Omental fat pad (tissue), 4 donors: ENCODE measurements at places on chromosomes 3 and 15. TPM values are rescaled to one million over a fixed set of nuclear protein-coding genes. Genes with fewer than 3 reads are reported as not detected.
A peak's percentile ranks its signal among the peaks of the same experiment; 100 is the strongest.

DNA sequence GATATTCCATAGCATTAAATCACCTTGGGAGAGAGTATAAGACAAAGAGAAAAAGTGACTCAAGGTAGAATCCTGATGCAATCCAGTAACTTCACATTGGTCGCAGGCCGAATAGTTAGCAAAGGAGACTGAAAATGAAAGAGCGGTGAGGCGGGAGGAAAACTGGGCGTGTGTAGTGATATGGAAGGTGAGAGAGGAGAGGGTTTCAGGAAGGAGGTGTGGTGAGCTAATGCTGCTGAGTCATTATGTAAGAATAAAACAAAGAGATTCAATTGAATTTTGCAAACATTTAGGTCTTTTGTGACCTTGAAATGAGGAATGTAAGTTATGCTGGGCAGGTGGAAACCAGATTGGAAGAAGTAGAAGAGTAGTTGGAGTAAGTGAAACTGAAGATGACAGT lies 235.3 kb downstream of the C3orf38 start:
- DNase-seq, result no peak

Gene PLA2G4D
- 0.09 TPM for total RNA-seq

Gene HTR3E
- total RNA-seq, result not detected

Gene GOLGA8T
- total RNA-seq, result not detected

GRCh38 chr3:51382947-51383578 lies 2.0 kb upstream of the MANF start:
- no peak for DNase-seq

GRCh38 chr3:150302246-150302645 lies 105.9 kb upstream of the TSC22D2 start:
- no peak for DNase-seq

- DNase-seq, result no peak
Measured at GRCh38 chr15:52309154-52309548, 13.5 kb upstream of the MYO5C start.

DNA sequence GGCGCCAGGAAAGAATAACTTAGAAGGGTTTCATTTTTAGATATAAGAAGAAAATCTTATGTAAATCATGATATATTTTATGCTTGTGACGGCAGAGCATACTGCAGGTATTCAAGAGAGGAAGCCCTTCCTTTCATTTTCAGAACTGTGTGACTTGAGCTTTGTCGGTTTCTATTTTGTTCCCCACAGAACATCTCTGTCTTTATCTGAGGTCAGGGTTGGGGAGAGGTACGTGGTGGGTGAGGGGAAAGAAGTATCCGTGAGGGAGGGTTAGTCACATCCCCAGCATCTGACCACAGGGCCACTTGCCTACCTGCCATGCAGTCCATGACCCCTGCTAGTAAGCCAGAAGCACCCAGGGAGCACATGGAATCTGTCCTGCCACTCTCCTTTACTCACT lies 126.5 kb downstream of the DGKG start:
- no peak for DNase-seq

- DNase-seq, result no peak
Measured at GRCh38 chr15:95522533-95522932, 808.0 kb upstream of the NR2F2 start.

GRCh38 chr3:78729946-78730345 lies 1037.9 kb downstream of the ROBO1 start:
- no peak for DNase-seq

DNA sequence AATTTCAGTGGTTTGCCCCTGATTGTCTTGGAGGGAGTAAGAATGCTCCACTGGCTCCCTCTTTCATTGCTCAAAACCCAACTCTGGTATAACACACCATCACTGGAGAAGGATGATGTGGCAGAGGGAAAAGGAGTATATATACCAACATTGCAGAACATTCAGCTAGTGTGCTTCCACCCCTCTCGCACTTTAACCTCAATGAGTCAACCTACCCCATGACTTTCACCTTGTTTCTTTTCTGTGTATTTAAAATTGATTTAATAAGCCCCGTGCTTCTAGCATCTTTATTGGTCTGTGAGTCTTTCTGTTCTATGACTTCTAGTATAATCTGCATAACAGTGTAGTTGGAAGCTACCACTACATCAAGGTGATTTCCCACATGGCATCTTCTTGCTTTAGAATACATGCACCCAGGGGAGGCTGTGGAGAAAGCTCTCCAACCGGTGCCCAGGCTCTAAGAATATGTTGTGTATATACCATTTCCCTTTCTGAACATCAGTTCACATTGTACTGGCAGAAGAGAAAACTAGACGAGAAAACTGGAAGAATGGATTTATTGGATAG lies 595.1 kb upstream of the TGFBR2 start:
- no peak for DNase-seq

- no peak for DNase-seq
Measured at GRCh38 chr3:15081960-15082664, 16.8 kb downstream of the RBSN start.

- DNase-seq, result no peak
Measured at GRCh38 chr15:52503788-52504496, 24.7 kb downstream of the MYO5A start.

DNA sequence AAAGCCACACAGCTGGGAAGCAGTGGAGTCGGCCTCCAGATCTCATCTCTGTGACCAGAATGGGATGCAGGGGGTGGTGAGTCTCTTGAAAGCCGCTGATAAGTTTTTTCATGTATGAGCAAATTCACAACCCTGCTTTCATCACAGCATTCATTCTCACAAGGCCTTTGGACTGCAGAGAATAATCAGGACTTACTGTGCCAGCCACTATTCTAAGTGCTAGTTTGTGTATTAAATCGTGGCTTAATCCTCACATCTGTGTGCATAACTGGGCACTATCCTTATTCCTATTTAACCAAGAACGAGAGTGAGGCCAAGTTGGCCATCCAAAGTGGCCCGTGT lies 64.2 kb upstream of the POLG start:
- DNase-seq, result no peak

GRCh38 chr3:39404943-39405686 lies 1.4 kb upstream of the RPSA start:
- no peak for DNase-seq

DNA sequence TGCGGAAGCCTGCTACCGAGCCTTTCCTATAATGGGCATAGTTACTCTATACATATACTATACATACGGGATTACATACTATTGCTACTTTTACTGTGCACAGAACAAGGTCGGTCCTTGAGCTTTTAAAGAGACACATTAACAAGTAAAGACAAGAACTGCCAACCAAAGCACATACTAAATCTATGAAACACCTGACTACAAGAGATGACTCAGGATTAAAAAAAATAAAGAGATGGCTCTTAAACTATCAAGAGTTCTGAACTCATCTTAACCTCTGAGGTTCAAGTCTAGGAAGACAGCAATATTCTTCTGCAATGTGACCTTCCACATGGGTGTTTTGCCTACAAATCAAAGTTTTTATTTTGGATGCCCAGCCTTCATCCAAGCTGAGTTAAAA lies 106.8 kb downstream of the TNIK start:
- no peak for DNase-seq

GRCh38 chr15:78177447-78177873 lies 28.3 kb downstream of the IDH3A start:
- no peak for DNase-seq

GRCh38 chr15:101442272-101442671 lies 47.2 kb downstream of the PCSK6 start:
- no peak for DNase-seq

DNA sequence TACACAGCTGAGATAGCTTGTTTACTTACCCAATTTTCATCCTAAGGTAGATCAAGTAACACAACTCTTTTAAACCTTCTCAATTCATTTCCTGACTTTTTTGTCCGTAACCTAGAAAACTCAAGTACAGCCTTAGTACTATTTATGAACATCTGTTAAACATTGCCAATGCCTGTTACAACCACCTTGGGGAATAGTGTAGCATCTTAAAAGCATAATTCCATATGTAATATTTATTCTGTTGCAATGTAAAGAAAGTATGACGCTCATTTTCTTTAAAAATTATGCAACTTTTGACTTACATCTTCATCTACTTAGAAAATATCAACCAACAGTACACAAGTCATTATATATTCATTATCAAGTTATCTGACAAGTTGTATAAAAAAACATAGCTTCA lies 54.6 kb downstream of the SUCLG2 start:
- no peak for DNase-seq

GRCh38 chr15:51131596-51132290 lies 37.0 kb upstream of the TNFAIP8L3 start:
- DNase-seq, result no peak

Gene LDHAL6B
- not detected for total RNA-seq

DNA sequence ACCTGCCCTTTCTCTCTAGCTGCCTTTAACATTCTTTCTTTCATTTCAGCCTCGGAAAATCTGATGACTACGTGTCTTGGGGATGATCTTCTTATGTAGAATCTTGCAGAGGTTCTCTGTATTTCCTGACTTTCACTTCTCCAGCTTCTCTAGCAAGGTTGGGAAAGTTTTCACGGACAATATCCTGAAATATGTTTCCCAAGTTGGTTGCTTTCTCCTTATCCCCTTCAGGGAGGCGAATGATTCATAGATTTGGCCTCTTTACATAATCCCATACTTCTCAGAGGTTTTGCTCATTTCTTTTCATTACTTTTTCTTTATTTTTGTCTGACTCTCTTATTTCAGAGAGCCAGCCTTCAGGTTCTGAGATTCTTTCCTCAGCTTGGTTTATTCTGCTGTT lies 62.1 kb upstream of the CCDC54 start:
- DNase-seq, result no peak

Gene CNTN6
- total RNA-seq, result not detected

DNA sequence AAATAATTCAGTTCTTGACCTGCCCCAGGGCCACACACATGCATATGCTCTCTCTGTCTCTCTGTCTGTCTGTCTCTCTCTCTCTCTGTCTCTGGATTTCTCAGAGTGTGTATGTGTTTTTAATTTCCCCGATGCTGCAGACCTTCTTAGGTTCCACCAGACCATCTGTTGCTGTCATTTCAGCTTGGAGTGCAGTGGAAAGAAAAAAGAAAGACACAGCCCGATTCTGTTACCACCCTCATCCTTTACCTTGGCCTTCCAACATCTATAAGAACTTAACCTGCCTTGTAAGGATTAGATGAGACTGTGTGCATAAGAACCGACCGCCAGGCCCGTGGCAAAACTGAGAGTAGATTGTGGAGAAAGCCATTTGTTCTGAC lies 9.7 kb upstream of the PGPEP1L start:
- DNase-seq, result no peak

GRCh38 chr15:65060641-65061397 lies 7.0 kb downstream of the RASL12 start:
- no peak for DNase-seq

GRCh38 chr15:67385971-67386370 lies 131.4 kb downstream of the IQCH start:
- DNase-seq, result no peak

Gene MEX3B
- 0.74 TPM for total RNA-seq

DNA sequence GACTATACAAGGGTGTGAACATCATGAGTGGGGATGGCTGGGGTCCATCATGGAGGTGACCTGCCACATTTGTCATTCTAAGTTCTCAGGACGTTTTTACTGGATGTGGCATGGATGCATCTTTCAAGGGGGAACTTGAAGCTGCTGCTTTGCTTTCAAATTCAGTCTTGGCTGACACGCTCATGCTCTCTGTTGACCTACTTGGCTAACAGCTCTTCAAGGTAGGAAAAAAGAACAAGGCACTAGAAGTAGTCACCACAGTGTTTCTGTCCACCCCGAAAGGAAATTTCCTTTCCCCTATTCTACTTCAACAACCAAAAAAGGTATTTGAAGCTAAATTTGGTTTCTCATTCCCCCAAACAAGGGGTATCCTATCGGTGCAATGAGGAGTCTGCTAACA lies 15.0 kb downstream of the STIMATE start:
- DNase-seq, result no peak

Gene ROPN1
- total RNA-seq, result not detected

DNA sequence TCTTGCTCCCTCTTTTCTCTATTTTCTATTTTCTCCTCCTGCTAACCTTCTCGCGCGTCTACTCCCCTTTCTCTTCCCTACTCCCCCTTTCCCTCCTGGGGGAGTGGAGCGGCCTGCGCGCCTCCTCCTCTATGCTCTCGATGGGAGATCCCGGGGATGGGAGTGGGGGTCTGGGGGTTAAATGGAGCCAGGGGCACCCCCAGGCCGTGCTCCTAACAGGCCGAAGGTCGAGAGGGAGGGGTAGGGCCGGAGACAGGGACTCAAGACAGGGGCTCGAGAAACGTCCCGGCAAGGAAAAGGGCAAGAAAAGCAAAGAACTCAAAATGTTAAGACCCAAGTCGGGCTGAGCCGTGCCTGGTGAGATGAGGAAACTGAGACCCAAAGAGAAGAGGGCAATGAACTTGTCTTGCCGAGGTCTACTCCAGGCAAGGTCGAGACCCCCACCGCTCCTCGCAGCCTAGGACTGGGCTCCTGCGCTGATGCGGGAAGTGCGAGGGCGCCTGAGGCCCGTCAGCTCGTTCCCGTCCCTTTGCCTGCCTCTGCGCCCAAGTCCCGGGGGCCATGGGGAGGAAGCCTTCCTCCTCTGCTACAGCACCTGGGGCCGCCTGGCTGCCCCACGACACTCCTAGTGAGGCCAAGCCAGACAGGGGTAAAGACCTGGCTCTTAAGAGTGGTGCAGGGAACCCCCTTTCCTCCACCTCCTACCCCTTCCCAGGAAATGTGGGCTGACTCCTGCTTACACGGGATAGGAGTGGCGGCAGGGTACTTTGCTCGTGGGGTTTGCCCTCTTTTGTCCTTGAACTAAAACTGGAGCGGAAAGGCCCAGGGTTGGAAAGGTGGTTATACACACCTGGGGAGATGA lies 770 bp upstream of the MEGF11 start:
- DNase-seq, result no peak

GRCh38 chr3:178551916-178552321 lies 15.7 kb downstream of the KCNMB2 start:
- peak; percentile 36 for DNase-seq

DNA sequence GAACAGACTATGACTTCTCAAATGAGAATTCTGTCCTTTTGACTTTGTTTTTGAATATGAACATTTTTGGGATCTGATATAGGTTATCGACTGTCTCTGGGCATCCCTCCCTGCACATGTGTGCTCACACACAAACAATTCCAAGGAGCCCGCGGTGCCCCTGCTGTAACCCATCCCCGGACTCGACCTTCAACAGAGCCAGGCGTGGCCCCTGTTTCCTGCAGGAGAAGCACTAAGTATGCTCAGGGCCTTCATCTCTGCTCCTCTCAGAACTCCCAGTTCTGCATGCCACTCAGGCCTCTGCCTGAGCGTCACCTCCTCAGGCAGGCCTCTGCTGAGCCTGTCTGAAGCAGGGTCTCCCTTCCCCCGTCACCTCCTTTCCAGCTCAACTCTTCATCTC lies 57.6 kb downstream of the NUP210 start:
- no peak for DNase-seq

Gene FAM81A
- total RNA-seq, result not detected

Gene CLDN18
- total RNA-seq, result not detected

DNA sequence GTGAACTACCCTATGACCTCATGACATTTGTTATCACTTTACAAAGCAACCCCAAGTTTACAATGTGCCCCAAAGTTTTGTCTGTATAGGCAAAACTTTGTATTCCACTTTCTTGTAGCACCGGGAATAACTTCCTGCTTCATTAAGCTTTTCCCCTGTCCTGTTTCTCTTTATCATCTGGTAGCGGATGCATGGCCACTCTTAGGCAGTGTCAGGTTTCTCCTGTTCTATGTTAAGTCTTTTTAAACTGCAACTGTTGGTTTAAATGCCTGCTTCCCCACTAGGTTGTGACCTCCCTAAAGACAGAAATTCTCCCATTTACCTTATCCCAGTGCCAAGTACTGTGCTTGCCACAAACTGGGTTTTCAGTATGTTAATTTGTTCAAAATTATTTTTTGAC lies 433.6 kb upstream of the DPH6 start:
- DNase-seq, result no peak
